NCI-H2081 (cell line): ENCODE measurements at places on chromosomes 5 and 9.

GRCh38 chr5:141558150-141558549 lies 60.6 kb downstream of the DIAPH1 start:
- no peak for DNase-seq

- DNase-seq: no peak
Observed at GRCh38 chr5:34409373-34409772, 246.8 kb upstream of the RAI14 start.

GRCh38 chr5:20972419-20972925 lies 984.5 kb upstream of the CDH18 start:
- peak; percentile 37 for DNase-seq

- DNase-seq: no peak
Observed at GRCh38 chr5:39167141-39167971, 52.0 kb downstream of the FYB1 start.

- no peak for DNase-seq
Observed at GRCh38 chr5:73484511-73484910, 13.7 kb upstream of the BTF3 start.

GRCh38 chr9:32783168-32783891 lies at the start of gene TMEM215:
TSS of gene TMEM215 (plus strand) at chr9:32783540. CDS start at chr9:32784184, 644 bp downstream.
- peak; percentile 38 for DNase-seq

DNA sequence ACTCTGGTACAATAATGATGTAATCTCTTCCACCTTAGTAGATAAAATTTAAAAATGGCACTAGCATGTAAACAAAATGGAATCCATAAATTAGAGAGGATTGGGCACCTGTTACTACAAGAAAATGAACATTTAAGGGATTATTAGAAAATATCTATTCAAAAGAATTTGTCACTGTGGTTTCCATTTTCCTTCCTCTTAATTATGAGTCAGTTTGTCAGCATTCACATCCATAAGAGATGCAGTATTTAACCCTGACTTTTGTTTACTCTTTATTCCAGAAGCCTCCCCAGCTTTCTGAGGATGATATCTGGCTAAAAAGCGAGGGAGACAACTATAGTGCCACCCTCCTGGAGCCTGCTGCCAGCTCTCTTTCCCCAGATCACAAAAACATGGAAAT lies 72.1 kb downstream of the C9orf152 start:
- no peak for DNase-seq

- DNase-seq: no peak
Observed at GRCh38 chr5:142725231-142726187, 39.6 kb upstream of the FGF1 start.

GRCh38 chr5:131533836-131534235 lies 101.2 kb downstream of the RAPGEF6 start:
- DNase-seq: no peak

DNA sequence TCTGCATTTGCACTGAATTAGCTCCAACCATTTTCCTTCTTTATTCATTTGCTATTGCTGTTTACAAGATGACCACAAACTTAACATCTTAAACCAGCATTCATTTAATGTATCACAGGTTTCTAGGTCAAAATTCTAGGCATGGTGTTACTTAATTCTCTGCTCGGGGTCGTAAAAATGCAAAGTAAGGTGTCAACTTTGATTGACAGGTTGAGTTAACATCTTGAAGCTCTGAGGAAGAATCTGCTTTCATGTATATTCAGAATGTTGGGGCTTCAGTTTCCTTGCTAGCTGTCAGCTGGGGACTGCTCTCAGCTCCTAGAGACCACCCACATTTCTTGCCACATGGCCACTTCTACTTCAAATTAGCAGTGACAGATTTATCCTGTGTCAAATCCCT lies 348.7 kb upstream of the GRIN3A start:
- DNase-seq: no peak

GRCh38 chr5:6576861-6577501 lies 55.9 kb downstream of the NSUN2 start:
- DNase-seq: peak; percentile 76

- no peak for DNase-seq
Observed at GRCh38 chr5:129858131-129858675, 46.1 kb upstream of the CHSY3 start.

- no peak for DNase-seq
Observed at GRCh38 chr5:200985-201384, 9.7 kb downstream of the LRRC14B start.
